ENCODE measurements at places on chromosomes 6 and 20.

DNA sequence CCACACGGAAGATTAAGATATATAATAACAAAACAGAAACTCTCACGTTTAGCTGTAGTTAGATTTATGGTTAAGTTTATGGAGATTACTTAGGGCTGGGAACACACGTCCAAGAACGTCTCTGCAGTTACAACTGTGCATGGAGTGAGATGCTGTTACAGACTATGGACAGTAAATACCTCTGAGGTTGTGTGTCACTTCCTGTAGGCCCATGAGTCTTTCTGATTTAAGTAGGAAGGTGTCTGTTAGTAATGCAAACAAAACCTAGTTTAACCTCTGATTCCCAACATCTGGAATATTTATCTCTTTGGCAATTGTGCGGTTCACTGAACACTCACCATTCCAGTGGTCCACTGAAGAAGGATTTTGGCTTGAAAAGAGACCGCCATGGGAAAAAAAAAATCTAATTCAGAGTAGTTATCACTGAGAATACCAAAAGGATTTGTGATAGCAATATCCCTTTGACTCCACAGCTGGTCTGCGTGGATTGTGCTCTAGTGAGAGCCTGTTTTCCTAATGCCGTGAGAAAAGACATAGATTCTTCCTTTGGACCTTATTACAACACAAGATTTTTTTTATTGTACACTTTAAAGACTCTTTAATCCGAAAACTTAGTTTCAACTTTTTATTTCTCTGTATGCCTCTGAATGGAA, 478.2 kb upstream of the CITED2 start:
- no peak for DNase-seq

DNA sequence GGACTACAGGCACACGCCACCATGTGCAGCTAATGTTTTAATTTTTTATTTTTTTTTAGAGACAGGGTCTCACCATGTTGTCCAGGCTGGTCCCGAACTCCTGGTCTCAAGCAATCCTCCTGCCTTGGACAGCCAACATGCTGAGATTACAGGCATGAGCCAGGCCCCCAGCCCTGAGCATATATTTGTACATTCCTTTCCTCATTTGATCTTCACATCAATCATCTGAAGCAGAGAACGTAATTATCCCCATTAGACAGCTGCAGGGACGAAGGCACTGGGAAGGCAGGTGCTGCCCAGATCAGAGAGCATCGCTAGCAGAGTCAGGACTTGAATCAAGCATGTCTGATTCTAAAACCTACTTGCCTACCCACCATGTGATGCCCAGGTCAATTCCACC, 41.0 kb upstream of the SIRPA start:
- DNase-seq, result no peak

DNA sequence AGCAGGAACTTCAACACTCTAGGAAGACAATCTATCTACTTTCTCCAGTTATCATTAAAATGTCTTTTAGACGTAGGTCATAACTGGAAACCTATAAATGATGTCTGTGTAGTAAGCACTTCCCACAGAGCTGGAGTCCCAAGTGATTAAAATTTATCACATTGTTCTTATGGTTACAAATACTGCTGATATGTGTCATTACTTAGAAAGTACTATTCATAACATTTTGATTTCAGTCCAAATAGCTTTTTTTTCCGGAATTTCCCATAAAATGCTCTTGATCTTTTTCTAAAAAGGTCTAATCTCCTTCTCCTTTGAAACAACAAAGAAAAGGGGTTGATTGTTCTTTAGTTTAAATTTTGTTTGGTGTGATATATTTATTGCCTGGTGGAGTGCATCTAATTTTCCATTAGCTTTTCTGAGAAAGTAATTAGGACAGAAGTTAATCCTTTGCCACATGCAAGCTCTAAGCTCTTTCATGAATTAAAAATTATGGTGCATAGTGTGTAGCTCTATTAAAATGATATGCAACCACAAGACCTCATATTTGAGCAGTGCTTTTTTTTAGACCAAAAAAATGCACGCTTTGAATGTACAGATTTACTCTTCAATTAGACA, 132.7 kb upstream of the TCF21 start:
- no peak for DNase-seq

- DNase-seq, result no peak
These were observed 441.1 kb downstream of the MEI4 start for GRCh38 chr6:78093906-78094305.

DNA sequence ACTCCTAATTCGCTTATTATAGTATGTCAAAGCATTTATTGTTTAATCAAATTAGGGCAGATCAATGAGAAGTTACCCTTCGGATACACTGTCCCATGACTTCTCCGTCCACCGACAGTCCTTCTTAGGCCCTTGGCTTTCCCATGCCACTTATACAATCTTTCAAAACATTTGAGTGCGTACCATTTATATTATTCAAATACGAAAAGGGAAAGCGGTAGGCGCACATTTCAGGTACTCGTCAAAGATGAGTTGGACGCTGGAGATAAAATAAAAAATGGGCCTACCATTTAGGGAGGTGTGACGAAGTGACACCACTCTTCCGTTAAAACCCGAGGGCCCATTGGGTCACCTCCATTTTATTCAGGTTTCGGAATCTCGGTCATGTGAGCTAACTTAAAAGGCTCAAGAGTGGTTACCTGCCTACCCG, 542 bp upstream of the AFG1L start:
- no peak for DNase-seq

DNA sequence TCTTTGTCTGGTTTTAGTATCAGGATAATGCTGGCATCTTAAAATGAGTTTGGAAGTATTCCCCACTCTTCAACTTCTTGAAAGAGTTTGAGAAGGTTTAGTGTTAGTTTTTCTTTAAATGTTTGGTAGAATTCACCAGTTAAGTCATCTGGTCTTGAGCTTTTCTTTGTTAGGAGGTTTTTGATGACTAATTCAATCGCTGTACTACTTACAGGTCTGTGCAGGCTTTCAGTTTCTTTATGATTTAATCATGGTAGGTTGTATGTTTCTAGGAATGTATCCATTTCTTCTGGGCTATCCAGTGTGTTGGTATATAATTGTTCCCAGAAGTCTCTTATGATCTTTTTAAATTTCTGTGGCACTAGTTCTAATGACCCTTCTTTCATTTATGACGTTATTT, 215.5 kb downstream of the LRFN2 start:
- no peak for DNase-seq

DNA sequence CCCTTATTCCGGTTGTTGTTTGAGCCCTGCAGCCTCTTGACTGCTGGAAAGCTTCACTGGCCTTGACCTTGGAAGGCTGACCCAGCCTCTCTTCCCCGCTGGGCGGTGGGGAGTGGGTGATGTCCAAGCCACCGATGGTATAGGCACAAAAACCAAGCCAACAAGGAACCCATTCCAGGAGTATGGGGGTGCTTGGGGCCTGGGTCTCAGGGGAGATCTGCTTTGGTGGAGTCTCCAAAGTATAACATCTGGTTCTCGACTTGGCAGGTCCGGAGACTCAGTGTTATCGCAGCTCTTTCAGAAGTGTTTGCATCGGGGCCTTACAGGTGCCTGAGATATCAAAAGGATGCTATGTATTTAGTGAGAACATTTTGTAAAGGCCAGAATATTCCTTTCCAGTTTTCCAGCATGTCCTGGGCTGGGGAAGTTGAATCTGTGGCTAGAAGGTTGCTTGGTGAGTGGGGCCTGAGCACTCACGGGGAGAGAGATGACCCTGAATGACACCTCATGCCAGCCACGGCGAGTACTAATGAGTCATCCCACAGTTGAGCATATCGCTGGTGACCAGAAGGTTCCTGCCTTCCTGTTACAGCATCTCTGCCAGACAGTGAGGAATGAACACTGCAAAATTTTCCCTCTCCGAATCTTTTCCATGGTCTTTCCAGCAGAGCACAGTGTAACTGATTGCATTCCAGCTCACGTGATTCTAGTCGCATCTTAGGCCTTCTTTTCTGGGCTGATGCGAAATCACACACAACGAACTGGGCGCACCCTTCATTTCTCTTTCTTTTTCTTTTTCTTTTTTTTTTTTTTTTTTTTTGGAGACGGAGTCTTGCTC, 133.9 kb downstream of the ZDHHC14 start:
- no peak for DNase-seq

GRCh38 chr6:4371207-4371921, 236.0 kb upstream of the ECI2 start:
- no peak for DNase-seq

GRCh38 chr6:29626948-29627754, 5.8 kb downstream of the GABBR1 start:
- DNase-seq, result no peak

DNA sequence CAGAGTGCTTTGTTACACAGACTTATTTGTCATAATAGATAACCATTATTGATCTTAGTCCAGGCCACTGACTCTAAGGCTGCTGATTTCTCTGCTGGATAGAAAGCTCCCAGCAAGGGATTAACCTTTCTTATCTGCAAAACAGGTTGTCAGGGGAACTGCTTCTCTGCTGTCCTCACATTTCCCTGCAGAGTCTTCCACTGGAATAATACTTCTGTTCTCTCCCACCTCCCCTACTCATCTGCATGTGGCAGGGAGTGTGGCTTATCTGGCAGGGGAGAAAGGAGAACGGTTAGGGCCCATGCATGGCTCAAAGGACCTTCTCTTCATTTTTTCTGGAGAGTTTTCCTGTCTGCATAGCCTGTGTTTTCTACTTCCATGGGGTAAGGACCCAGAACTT, 86.2 kb downstream of the LAMP5 start:
- DNase-seq, result no peak

DNA sequence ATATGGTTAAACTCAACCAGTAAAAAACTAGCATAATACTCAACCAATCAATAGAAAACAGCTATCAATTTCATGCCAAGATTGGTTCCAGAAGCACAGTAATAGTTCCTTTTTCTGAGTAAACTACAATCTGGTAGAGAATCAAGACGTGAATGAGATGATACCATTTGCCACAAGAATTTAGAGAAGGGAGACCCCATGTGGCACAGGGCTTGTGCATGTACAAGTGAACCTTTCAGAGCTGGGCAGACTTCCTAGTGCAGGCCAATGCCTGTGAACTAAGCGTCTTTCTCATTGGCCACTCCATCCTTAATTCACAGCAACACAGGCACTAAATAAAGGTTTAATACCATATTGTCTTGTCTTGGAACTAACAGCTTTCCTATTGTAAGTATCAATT, 213.5 kb downstream of the RFPL4B start:
- DNase-seq, result no peak

- no peak for DNase-seq
These were observed 49.1 kb downstream of the WASF1 start for GRCh38 chr6:110130362-110130761.

GRCh38 chr20:33674294-33675135, at the start of gene NECAB3:
TSS of gene NECAB3 (minus strand) at chr20:33674428. CDS start at chr20:33674352, 76 bp downstream.
- no peak for DNase-seq

GRCh38 chr6:93196406-93196970, 222.9 kb downstream of the EPHA7 start:
- DNase-seq, result no peak

GRCh38 chr20:39066471-39067242, 104.5 kb downstream of the DHX35 start:
- DNase-seq, result no peak

GRCh38 chr6:31776989-31777666, at the start of gene VWA7:
TSS of gene VWA7 (minus strand) at chr6:31777328. CDS start at chr6:31776779, 549 bp downstream.
- DNase-seq, result peak; percentile 39

GRCh38 chr6:140077827-140078560, 703.5 kb upstream of the CITED2 start:
- no peak for DNase-seq
